ENCODE measurements at places on chromosomes 3 and 15. TPM values are rescaled to one million over a fixed set of nuclear protein-coding genes. Genes with fewer than 3 reads are reported as not detected.

DNA sequence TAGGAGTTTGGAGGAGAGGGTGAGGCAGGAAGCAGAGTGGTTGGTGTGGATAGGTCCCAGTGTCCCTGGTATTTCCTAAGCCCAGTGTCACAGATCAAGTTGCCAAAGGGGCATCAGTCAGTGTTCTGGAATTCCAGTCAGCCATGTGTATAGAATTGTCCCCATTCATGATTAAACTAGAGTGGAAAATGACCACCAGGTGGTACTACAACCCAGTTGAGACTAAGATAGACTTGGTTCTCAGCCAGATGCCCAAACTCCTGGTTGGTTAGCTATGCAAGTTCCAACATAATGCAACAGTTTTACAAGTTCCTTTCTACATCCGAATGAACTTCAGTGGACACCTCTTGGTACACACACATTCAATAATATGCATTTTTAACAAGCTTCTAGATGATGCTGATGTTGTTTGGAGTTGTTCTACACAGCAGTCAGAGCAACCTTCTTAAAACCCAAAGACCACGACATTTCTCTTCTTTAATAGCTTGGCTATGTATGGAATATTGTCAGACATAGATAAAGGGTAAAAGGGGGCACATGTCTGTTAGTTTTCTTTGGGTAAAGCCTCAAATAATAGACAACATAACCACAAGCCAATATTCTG, 8.4 kb upstream of the ATR start:
- H3K27me3 ChIP-seq: no peaks in the 10 kb centered on the region
- DNase-seq: no peak
- H3K4me3 ChIP-seq: no peak overlapping the region
- H3K4me1 ChIP-seq: no peaks in the 10 kb centered on the region
- H3K27ac ChIP-seq: no peak overlapping the region
- no peaks in the 10 kb centered on the region for H3K36me3 ChIP-seq

DNA sequence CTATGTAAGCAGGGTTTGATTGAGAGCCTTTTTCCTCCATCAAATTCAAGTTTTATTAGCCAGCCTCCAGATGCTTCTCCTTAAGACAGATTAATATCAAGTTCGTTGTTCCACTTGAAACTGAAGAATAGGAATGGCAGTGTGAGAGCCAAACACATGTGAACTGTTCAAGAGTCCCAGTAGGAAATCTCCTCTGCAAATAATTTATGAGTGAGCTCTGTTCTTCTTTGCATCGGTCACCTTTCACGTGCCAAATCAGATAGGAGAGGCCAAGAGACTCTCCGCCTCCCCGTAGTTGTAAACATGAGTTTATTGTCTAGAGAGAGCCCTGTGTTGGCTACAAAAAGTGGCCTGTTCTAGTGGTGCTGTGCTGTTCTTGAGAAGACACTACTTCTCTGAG, 372.1 kb upstream of the NR2F2 start:
- no peak overlapping the region for H3K27ac ChIP-seq
- H3K4me3 ChIP-seq: no peak overlapping the region
- H3K36me3 ChIP-seq: no peaks in the 10 kb centered on the region
- DNase-seq: no peak

- peaks cover 12% of the 10 kb centered on the region for H3K4me1 ChIP-seq
- DNase-seq: no peak
- no peak overlapping the region for H3K27ac ChIP-seq
- H3K36me3 ChIP-seq: no peaks in the 10 kb centered on the region
- no peak overlapping the region for H3K4me3 ChIP-seq
Observed at GRCh38 chr3:128847666-128848370, 31.6 kb upstream of the ACAD9 start.

DNA sequence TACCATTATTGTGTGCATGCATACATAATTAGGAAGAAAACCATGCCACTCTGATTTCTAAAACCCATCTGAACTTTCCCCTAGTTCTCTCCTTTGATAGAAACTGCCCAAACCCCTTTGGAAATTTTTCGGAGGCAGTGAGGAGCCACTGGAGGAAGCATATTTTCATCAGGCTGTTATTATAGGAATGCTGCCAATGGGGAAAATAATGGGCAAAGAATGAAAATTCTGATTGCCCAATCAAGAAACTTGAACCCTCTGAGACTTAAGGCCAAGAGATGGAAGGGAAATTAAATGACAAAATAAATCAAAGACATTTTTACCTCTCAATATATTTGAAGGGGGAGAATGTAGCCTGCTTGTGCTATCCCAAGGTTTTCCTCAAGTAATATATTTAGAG, 376.0 kb upstream of the PDZRN3 start:
- no peak overlapping the region for H3K4me3 ChIP-seq
- no peaks in the 10 kb centered on the region for H3K36me3 ChIP-seq
- no peak for DNase-seq
- no peaks in the 10 kb centered on the region for H3K27me3 ChIP-seq
- H3K27ac ChIP-seq: no peak overlapping the region
- no peaks in the 10 kb centered on the region for H3K4me1 ChIP-seq

DNA sequence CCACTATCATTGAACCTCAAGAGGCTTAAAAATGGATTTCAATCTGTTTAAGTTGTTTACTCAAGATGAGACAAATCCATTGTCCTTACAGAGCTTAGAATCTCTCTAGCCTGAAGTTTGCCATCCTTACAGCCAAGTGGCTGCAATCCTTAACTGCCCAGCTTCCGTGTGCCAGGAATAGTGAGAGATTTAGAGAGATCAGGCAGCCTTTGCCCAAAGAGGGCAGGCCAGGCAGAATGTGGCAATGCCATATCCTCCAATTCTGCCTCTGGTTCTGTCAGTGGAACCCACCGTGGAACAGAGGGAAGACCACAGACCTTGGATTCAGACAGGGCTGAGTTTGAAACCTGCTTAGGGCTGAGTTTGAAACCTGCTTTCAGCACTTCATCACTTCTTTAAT, 374.3 kb downstream of the VPS13C start:
- H3K4me3 ChIP-seq: no peak overlapping the region
- peak overlapping the region; percentile 80 for H3K27ac ChIP-seq
- no peaks in the 10 kb centered on the region for H3K36me3 ChIP-seq
- H3K27me3 ChIP-seq: no peaks in the 10 kb centered on the region
- DNase-seq: no peak

Gene SERINC4
- total RNA-seq: 0.29 TPM

GRCh38 chr3:194140520-194141414, 4.8 kb downstream of the HES1 start:
- peaks cover 50% of the 10 kb centered on the region for H3K4me1 ChIP-seq
- H3K4me3 ChIP-seq: peak overlapping the region; percentile 58
- H3K36me3 ChIP-seq: no peaks in the 10 kb centered on the region
- DNase-seq: no peak

DNA sequence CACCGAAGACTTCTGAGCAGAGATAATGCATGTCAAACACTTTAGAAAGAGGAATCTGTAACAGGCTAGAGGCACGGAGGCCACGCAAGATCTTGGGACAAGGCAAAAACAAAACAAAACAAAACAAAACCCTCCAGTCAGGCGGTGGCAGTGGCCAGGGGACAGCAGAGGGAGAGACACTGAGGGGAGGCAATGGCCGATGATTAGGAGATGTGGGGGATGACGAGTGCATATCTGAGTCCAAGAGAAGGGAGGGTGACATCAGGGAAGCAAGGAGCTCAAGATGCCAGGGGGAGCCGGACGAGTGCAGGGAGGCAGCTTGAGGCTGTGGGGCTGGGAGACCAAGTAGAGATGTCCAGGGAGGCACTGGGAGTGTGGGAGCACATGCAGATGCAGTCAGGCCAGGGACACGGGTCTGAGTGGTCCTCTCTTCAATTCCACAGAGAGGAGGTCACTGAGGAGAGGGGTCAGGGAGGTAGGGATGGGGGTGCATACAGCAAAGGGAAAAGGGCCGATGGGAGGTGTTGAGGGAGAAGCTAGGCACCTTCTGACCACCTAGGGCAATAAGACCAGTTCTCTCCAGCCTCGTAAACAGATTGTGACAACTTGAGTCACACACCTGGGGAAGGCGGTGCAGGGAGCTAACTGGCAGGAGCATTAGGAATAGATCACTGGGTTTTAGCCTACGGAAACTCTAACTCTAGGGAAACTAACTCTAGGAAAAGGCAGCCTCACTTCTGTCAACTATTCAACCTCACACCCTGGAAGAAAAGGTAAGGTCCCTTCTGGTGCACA, 29.6 kb downstream of the SLCO2A1 start:
- no peak overlapping the region for H3K27ac ChIP-seq
- H3K27me3 ChIP-seq: no peaks in the 10 kb centered on the region
- H3K4me3 ChIP-seq: no peak overlapping the region
- no peaks in the 10 kb centered on the region for H3K4me1 ChIP-seq

- H3K27me3 ChIP-seq: no peaks in the 10 kb centered on the region
- H3K36me3 ChIP-seq: no peaks in the 10 kb centered on the region
- DNase-seq: peak; percentile 23
- H3K4me1 ChIP-seq: no peaks in the 10 kb centered on the region
- H3K27ac ChIP-seq: no peak overlapping the region
Observed at GRCh38 chr15:54559405-54560069, 581.3 kb downstream of the UNC13C start.

- H3K36me3 ChIP-seq: no peaks in the 10 kb centered on the region
- no peaks in the 10 kb centered on the region for H3K4me1 ChIP-seq
- H3K27ac ChIP-seq: no peak overlapping the region
- no peak for DNase-seq
Observed at GRCh38 chr15:29222129-29222853, 47.3 kb downstream of the NSMCE3 start.

GRCh38 chr3:158739661-158740060, 7.4 kb upstream of the RARRES1 start:
- peaks cover 2% of the 10 kb centered on the region for H3K36me3 ChIP-seq
- no peak for DNase-seq
- H3K27ac ChIP-seq: no peak overlapping the region
- no peak overlapping the region for H3K4me3 ChIP-seq
- no peaks in the 10 kb centered on the region for H3K4me1 ChIP-seq

DNA sequence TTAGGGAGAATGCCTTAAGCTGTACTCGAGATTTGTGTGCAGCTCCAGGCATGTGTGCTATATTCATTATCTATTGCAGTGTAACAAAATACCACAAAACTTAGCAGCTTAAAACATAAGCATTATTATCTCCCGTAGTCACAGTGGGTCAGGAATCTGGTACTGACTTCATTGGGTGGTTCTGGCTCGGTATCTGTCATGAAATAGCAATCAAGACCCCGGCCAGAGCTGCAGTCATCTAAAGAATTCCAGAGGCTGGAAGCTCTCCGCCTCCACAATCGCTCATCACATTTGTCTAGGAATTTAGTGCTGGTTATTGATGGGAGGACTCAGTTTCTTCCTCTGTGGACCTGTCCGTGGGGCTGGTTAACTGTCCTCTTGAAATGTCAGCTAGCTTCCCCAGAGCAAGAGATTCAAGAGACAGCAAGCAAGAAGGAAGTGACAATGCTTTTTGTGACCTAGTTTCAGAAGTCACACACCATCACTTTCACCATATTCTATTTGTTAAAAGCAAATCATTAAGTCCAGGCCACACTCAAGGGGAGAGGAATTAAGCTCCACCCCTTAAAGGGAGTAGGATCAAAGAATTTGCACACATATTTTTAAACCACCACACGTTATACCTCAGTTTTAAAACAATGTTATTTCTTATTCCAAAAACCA, 76.1 kb downstream of the TOP2B start:
- peaks cover 28% of the 10 kb centered on the region for H3K4me1 ChIP-seq
- H3K27me3 ChIP-seq: no peaks in the 10 kb centered on the region
- H3K4me3 ChIP-seq: no peak overlapping the region
- no peak for DNase-seq
- no peaks in the 10 kb centered on the region for H3K36me3 ChIP-seq

Gene CSK
- total RNA-seq: 11.7 TPM

GRCh38 chr15:55799291-55800212, 56.6 kb upstream of the PRTG start:
- H3K27me3 ChIP-seq: no peaks in the 10 kb centered on the region
- no peaks in the 10 kb centered on the region for H3K4me1 ChIP-seq
- no peak overlapping the region for H3K4me3 ChIP-seq
- no peak overlapping the region for H3K27ac ChIP-seq
- H3K36me3 ChIP-seq: no peaks in the 10 kb centered on the region
- no peak for DNase-seq

GRCh38 chr15:45589256-45589655, 2.1 kb downstream of the BLOC1S6 start:
- H3K36me3 ChIP-seq: no peaks in the 10 kb centered on the region
- H3K27me3 ChIP-seq: no peaks in the 10 kb centered on the region
- H3K4me1 ChIP-seq: peaks cover 33% of the 10 kb centered on the region
- peak overlapping the region; percentile 95 for H3K27ac ChIP-seq

GRCh38 chr3:56413911-56414310, 54.4 kb downstream of the ERC2 start:
- H3K4me1 ChIP-seq: no peaks in the 10 kb centered on the region
- H3K4me3 ChIP-seq: no peak overlapping the region
- DNase-seq: no peak
- H3K27ac ChIP-seq: no peak overlapping the region
- H3K36me3 ChIP-seq: no peaks in the 10 kb centered on the region
- H3K27me3 ChIP-seq: no peaks in the 10 kb centered on the region

Gene ZNF501
- 1.2 TPM for total RNA-seq

DNA sequence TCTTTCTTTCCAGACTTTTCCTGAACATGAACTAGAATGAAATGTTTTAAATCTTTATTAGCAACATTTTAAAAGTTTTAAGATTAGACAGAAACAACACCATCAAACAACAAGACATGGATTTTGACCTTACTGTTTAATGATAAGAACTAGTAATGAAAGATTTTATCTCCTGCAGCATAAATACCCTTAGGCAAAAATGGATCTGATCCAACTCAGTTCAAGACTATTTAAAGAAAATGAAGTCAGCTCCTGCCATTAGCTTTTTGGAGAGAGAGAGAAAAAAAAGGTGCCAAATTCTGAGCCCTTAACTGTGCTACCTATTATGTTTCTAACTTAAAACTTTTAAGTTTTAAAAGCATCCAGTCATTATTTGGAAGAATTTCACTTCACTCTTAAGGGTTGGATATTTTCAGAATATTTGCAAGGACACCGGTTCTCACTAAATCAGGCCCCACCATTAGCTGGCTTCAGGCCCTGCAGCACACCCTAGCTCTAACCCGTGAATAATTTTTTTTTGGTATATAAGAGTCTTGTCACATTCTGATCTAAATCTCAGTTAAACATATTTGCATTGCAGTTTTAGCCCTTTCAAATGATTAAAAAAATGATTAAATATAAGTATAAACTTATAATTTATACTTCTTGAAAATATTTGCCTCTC, 60.0 kb downstream of the NR1I2 start:
- peaks cover 25% of the 10 kb centered on the region for H3K4me1 ChIP-seq
- H3K27ac ChIP-seq: peak overlapping the region; percentile 15
- no peaks in the 10 kb centered on the region for H3K36me3 ChIP-seq

Gene ITIH4
- 11.1 TPM for total RNA-seq

Gene EXOG
- 6.5 TPM for total RNA-seq

All from gastrocnemius medialis (tissue), 4 donors.